Activated T-helper 9 cell treated with anti-CD3 and anti-CD28 coated beads, Interleukin-2, amount 50 U/mL, for 16 hours (primary cell): ENCODE measurements at places on chromosomes 7 and 10.

- no peak for DNase-seq
These were observed 20.4 kb downstream of the FAM20C start for GRCh38 chr7:212754-213153.

- no peak for DNase-seq
These were observed 554.0 kb downstream of the MDFIC start for GRCh38 chr7:115475761-115476385.

- DNase-seq: no peak
These were observed 29.4 kb downstream of the LSMEM1 start for GRCh38 chr7:112510001-112510742.

DNA sequence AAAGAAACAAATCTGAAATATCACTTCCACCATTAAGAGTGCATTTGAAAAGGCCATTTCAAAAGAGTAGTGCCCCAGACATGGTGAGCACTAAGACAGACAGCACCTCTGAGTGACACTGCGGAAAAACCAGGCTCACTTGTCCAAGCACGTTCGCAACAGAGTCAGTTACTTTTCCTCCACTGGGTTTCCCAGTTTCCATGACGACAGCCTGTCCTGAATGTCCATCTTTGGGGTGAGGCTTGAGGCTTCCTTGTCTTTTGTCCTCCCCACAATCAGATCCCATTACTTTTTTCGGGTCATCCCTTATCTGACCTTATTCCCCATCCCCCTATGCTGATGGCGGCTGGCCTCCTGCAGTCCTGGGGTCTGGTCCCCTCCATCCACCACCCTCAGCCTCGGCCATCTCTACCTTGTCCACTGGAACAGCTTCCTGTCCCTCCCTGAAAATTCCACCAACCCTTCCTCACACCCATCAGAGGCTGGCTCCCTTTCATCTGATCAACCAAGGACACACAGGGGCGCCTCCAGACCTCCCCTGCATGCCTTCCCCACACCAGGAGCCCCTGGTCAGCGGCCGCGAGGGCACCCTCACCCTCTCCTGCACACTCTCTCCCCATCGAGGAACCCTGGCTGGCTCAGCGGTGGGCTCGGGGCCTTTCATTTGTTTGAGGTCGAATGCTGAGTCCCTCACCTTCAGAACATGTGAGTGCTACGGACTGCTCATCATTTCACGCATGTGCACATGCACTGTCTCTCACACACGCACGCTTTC lies 363.6 kb downstream of the DNAJB6 start:
- no peak for DNase-seq
